ENCODE measurements at places on chromosomes 5 and 9.

DNA sequence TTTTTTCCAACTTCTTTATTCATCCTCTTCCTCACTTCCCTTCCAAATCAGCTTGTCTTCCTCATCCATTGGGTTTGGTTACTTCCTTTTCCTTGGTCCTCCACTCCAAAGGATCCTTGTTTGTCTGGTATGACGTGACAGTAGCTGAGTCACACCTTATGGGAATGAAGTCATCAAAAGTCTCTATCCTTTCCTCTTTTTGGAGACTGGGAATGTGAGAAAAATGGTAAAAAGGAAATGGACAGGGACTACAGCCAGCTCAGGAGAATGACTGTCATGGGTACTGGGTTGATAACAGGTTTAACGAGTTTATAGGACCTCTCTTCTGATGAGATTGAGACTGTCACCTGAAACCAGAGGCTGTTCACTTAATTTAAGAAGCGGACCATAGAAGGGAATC, 76.2 kb upstream of the MYO10 start:
- no peak for DNase-seq

- DNase-seq = no peak
Measured at GRCh38 chr9:137828527-137829259, 48.9 kb upstream of the CACNA1B start.

- no peak for DNase-seq
Measured at GRCh38 chr5:57216714-57217113, 42.9 kb downstream of the GPBP1 start.

DNA sequence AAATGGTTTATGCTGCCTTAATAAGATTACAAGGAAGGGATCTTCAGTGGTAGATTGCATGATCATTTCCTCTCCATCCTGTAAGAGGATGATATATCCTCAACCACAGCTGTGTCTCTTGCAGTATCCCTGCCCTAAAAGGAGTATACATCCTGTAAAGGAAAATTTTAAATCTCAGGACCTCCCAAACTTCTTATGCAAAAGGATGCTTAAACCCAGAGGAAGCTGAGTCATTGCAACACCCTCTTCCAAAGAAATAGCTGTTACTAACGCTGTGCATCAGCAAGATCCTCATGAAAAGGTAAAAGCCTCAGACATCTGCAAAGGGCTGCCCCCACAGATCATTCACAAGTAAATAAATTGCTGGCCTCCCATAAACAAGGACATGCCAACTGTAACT, 599.0 kb downstream of the PRELID2 start:
- no peak for DNase-seq

Measured in CD4-positive, alpha-beta T cell treated with Interferon alpha-2 for 1 hour (primary cell).